ENCODE measurements at places on chromosomes 11 and 22.

DNA sequence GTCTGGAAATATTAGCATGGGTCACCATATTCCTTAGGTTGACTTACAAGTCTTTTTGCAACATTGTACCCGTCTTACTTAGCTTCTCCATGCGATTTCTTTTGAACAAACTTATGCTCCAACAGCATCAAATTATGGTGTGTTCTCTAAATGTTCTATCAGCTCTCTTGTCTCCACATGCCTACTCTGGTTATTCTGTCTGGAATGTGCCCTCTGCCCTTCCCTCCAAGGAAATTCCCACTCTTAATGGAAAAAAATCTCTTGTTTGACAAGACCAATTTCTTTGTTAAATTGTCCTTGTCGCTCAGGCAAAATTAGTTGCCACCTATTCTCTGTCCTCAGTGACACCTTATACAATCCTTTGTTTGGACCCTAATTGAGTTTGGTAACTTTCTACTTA, 522.8 kb upstream of the LUZP2 start:
- no peak for DNase-seq

GRCh38 chr11:118622376-118623268, 15.2 kb downstream of the PHLDB1 start:
- peak; percentile 78 for DNase-seq

DNA sequence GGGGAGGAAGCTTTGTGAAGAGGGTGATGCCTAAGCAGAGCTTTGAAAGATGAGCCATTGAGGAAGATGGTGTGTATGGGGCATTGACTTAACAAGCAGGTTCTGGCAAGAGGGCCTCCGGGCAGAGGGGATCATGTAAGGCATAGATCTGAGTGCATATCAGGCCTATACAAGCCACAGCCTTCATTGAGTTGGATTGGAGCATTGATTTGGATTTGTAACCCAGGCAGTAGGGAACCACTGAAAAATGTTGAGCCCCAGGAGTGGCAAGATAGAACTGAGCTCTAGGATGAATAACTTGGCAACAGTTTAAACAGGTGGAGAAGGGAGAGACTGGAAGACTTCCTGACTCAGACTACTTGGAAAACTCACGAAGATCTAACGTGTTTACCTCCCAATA, 21.4 kb downstream of the PANX1 start:
- no peak for DNase-seq

DNA sequence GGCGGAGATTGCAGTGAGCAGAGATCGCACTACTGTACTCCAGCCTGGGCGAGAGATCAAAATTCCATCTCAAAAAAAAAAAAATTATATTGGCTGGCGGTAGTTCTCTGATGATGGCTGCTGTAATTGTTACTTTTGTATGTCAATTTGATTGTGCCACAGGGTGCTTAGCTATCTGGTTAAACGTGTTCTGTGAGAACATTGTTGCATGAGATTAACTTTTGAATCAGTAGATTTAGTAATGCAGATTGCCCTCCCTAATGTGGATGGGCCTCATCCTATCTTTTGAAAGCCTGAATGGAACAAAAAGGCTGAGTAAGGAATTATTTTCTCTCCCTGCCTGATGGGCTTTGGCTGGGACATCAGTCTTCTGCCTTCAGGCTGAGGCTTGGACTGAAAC, 654.2 kb downstream of the OPCML start:
- no peak for DNase-seq

DNA sequence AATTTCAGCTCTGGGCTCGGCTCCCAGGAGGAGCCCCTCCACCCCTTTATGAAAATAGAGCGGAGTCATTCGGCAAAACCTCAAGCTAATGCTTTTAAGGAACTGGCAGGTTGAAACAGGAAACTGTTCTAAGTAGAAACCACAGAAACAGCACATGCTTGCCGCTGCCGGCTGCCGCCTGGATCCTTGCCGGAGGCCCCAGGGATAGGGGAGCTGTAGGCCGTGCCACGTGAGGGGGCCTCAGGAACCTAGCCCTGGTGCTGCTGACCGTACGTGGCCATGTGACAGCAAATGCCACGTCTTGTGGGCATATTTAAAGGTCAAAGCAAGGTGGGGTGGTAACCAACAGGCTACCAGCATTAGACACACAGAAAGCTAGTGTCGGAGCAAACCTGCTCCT, 77.9 kb upstream of the TIMP3 start:
- no peak for DNase-seq

- peak; percentile 52 for DNase-seq
These were observed 4.2 kb downstream of the SGSM1 start for GRCh38 chr22:24810043-24810749.

- no peak for DNase-seq
These were observed 10.4 kb upstream of the LINC01488 start for GRCh38 chr11:69470793-69471728.

GRCh38 chr11:19447150-19447566, 206.4 kb upstream of the E2F8 start:
- no peak for DNase-seq

DNA sequence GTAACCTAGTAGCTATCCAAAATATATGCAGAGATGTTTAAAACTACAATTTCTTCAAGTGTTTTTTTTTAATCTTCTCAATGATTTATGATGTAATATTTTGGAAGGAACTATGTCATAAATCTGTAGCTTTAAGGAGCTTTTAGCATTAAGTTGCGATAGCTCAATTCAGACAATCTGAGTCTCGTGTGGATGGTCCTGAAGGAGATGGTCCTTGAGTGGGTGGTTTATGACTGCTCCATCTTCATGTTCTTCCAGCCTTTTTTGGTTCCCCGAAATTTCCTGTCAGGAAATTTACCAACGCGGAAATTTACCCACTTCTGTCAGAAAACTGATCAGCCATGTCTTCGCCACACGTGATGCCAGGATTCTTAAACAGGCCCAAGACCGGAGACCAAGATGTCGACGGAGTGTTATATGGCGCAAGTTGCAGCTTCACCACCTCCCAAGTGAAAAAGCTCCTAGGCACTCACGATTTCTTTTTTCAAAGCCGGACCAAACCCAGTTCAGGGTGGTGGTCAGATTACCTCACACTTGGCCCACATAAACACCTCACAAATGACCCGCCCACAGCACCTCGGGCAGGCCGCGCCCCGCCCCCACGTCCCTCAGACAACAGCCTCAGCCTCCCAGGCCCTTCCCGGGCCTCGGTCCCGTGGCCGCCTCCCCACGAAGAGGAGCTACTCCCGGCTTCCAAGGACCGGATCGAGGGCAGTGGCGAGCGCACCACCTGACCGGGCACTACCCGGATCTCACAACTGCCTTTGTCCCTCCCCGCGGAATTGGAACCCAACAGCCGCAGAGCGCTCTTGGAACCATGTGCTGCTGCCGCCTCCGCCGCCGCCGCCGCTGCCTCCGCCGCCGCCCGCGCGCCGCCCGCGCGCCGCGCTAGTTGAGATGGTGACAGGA, at the start of gene MORC2:
Gene MORC2, minus strand, starts transcription at position 760 of the 909 bp plus-strand sequence. CDS start 885 bp downstream, outside the sequence.
- peak; percentile 71 for DNase-seq

DNA sequence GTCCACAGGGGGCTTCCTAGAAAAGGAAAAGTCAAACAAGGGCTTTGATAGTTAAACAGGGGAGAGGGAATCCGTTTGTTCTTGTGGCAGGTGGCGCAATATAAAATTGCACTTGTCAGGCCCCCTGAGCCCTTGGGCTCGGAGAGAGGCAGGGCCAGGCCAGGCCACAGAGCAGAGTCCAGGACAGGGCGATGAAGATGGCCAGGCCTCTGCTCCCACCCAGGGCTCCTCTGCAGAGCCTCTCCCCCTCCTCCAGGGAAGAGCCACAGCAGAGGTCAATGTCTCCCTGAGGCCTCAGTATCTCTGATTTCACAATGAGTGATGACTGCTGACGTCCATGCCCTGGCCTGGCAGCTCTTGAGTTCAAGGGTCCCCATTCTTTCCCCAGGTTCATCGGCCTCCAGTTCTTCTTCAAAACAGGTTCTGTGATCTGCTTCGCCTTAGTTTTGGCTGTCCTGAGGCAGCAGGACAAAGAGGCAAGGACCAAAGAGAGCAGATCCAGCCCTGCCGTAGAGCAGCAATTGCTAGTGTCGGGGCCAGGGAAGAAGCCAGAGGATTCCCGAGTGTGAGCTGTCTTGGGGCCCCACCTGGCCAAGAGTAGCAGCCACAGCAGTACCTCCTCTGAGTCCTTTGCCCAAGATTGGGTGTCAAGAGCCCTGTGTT, 36.4 kb upstream of the TPBGL start:
- DNase-seq = no peak

DNA sequence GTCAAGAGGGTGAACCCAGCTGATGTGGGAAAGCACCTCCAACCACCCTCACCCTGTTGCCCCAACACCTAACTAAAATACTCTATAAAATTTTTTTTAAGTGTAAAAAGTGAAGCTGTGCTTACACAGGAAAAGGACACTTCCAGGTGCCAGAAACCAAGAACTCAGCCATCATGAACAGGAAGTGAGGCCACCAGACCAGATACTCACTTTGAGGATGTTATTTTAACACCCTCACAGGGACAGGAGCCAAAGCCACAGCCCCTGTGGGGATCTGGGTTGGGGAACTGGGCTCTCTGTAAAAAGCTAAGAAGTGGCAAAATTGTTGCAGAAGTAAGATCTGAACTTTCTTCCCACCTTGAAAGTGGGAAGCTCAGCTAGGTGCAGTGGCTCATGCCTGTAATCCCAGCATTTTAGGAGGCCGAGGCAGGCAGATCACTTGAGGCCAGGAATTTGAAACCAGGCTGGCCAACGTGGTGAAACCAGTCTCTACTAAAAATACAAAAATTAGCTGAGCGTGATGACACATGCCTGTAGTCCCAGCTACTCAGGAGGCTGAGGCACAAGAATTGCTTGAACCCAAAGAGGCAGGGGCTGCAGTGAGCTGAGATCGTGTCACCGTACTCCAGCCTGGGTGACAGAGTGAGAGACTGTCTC, 3.8 kb downstream of the RSPH14 start:
- no peak for DNase-seq

DNA sequence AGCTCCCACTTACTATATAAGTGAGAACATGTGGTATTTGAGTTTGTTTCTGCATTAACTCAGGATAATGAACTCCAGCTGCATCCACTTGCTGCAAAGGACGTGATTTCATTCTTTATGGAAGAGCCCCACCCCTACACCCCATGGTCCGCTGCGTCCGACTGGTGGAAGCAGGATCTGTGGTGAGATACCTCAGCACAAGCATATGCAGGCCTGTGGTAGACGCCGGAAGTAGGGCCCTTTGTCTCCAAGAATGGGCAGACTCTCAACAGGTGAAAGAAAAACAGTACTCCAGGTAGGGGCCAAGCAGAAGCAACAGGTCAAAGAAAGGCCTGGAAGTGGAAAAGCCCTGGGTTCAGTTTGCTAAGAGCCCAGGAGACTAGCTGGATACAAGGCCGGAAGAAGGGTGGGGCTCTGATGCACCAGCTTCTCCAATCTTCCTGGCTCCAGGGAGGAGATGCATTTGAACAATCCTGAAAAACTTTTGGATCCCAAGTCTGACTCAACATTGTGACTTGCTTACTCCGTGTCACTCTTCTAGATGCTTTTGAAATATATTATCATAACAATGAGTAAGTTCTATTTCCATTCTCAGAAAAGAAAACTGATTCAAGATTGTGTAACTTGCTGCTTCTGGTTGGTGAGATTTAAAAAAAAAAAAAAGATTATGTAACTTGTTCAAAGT, 30.4 kb downstream of the NEAT1 start:
- DNase-seq = no peak

- no peak for DNase-seq
These were observed 312.7 kb downstream of the NTM start for GRCh38 chr11:131683131-131683530.

DNA sequence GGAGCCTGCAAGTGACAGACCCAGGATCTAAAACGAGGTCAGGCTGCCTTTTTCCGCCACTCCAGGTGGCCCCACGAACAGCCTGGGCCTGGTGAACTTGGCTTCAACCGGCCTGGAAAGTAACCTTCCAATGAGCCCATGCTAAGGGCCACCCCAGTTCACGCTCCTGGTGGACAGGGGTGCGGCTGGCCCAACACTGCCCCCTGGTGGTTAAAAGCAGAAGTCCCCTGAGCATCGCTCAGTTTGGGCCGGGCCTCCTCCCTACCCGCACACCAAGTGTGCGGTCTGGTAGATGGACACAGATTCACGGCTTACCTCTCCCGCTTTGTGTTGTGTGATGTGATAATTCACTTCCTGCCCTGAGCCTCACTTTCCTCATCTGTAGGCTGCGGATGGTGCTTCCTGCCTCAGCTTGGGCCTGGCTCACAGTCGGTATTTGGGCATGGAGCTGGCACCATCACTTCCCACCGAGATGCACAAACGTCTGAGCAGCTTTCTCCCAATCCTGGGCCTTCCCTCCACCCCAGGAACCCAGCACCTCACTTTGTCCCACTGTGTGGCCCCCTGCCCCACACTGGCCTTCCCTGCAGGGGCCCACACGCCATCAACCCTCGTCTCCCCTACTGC, 13.7 kb upstream of the SEC14L3 start:
- DNase-seq = peak; percentile 6

- no peak for DNase-seq
These were observed 17.8 kb downstream of the FRMD8 start for GRCh38 chr11:65404210-65404609.

DNA sequence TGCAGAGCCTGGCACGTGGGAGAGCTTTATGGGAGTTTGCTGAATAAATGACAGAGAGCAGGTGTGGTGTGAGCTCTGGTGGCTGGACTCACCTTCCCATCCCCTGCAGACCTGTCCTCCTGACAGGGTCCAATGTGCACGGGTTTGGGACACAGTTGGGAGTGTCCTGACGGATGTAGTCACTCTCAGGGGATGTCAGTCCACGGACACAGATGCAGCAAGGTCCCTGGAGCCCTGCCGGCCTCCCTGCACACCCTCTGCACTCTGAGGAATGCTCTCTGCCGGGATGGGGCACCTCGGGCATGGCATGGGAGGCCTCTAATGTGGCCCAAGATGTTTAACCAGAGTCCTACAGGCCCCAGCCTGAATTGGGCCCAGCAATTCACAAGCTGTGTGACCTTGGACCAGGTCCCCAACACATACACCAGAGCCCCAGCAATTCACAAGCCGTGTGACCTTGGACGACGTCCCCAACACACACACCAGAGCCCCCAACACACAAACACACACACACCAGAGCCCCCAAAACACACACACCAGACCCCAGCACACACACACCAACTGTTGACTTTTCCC, 30.0 kb upstream of the RFPL3 start:
- DNase-seq = no peak

DNA sequence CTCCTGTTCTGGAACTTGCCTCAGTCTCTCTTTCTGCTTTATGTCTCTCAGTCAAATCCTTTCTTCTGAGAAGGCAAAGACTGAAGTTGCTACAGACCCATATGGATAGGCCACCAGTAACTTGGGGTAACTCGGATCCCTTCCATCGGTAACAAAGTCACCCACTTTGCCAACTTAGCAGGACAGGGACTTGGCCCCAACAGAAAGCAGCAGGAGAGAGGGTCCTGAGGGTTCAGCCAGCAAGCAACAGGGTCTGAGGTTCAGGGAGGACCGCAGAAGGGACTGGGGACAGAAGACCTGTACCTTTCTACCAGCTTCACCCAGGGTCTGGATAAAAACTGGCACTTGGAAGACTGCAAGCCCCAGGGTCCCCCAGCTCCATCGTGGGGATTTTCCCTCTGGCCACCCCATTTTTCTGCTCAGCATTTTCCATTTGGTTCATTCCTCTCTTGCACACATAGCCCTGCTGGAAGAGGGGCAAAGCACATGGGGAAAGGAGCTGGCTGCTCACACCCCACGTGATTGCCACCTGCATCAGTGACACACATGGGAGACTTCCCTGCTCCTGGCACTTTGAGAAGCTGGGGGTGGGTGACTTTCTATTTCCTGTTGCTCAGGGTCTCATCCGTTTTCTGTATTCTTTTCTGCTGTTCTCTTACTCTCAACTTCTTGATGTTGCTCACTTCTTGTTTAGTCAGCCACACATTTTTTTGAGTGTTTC, 34.6 kb upstream of the GNAZ start:
- no peak for DNase-seq

- no peak for DNase-seq
These were observed 2.8 kb upstream of the APOC3 start for GRCh38 chr11:116826751-116827431.

GRCh38 chr11:114170226-114170625, 110.7 kb downstream of the ZBTB16 start:
- DNase-seq = no peak

Data from NCI-H2081 (cell line).